Lung (tissue), 17 donors: ENCODE measurements at places on chromosomes 5 and 9.

- H3K36me3 ChIP-seq = peaks cover 18% of the 10 kb centered on the region
- peak; percentile 81 for DNase-seq
- H3K4me1 ChIP-seq = peaks cover 25% of the 10 kb centered on the region
- H3K4me3 ChIP-seq = no peak overlapping the region
- peak overlapping the region; percentile 34 for H3K27ac ChIP-seq
- H3K27me3 ChIP-seq = no peaks in the 10 kb centered on the region
Observed at GRCh38 chr5:150647275-150648251, 7.1 kb downstream of the SYNPO start.

DNA sequence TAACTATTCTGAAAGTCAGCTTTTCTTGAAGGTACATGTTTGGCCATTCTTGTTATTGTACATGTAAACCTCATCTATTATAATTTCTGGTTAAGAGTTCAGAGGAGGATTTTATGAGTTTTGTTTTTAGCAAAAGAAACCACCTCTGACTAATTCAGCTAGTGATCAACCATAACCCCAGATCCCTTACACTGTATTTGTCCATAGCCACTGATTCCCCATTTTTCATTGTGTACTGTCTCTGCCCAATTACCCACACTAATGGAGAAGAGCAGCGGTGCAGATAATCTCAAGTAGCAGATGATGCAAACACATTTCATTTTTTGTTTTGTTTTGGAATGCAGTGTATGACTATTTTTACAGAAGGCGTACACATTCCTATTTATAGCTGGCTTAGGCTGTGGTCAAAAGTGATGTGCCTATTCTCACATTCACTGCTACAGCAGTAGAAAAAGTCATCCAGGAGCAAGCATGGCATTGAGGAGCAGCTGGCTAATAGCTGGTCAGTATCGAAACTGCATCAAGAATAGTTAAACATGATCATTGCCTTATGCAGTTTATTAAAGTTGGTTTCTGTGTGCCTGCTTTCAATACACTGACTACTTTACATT lies 988.3 kb downstream of the DTWD2 start:
- H3K27ac ChIP-seq = no peak overlapping the region
- no peak overlapping the region for H3K4me3 ChIP-seq
- no peak for DNase-seq
- H3K36me3 ChIP-seq = no peaks in the 10 kb centered on the region
- H3K27me3 ChIP-seq = no peaks in the 10 kb centered on the region

DNA sequence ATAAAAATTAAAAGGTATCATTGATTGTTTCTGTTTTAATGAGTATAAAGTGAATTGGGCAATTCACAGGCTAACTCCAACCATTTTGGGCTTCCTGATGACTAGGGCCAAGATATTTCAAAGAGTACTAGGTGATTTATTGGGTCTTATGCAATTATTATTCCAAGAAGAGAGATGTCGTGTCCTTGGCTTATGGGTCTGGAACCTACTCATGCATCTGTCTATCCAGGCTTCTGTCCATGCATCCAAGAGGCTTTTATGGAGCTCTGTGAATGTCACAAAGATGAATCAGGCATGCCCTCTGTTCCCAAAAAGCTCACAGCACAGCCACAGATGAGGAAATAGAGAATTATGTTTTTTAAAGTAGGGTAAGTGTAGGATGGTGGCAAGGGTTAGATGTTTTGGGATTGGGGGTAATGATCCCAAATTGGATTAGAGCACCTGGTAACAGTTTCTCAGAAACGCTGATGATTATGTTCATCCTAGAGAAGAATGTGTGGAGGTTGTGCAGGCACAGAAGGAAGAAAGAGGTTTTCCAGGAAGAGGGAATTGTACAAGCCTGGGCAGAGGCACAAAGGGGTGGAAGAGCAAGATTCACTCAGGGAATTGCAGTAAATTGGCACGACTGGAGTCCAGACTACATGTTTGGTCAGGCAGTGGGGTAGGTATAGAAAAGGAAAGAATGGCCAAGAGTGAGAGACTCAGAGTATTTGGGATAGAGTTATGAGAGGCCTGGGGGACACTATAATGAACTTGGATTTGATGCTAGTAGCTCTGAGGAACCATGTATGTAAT lies 83.0 kb upstream of the TNC start:
- H3K27ac ChIP-seq = no peak overlapping the region
- peak; percentile 49 for DNase-seq
- no peaks in the 10 kb centered on the region for H3K27me3 ChIP-seq
- H3K36me3 ChIP-seq = no peaks in the 10 kb centered on the region

GRCh38 chr5:135088911-135089310 lies 54.9 kb upstream of the PITX1 start:
- no peaks in the 10 kb centered on the region for H3K4me1 ChIP-seq
- no peak overlapping the region for H3K27ac ChIP-seq
- DNase-seq = peak; percentile 0
- H3K36me3 ChIP-seq = no peaks in the 10 kb centered on the region
- H3K27me3 ChIP-seq = no peaks in the 10 kb centered on the region
- no peak overlapping the region for H3K4me3 ChIP-seq

DNA sequence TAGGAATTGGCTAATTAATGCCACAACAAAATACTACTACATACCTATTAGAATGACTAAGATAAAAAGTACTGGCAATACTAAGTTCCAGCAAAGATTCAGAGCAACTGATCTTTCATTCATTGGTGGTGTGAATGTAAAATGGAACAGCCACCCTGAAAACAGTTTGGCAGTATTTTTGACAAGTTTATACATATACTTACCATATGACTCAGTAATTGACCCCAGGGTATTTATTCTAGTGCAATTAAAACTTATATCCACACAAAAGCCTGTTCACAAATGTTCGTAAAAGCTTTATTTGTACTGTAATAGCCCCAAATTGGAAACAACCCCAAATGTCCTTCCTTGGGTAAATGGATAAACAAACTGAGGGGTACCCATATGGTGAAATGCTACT lies 270.8 kb upstream of the ACTBL2 start:
- H3K27me3 ChIP-seq = no peaks in the 10 kb centered on the region
- no peak for DNase-seq
- H3K27ac ChIP-seq = no peak overlapping the region
- H3K4me1 ChIP-seq = no peaks in the 10 kb centered on the region

GRCh38 chr9:134435550-134436378 lies 109.5 kb downstream of the RXRA start:
- H3K4me1 ChIP-seq = peaks cover 20% of the 10 kb centered on the region
- no peaks in the 10 kb centered on the region for H3K36me3 ChIP-seq
- H3K27ac ChIP-seq = no peak overlapping the region
- DNase-seq = peak; percentile 95
- no peaks in the 10 kb centered on the region for H3K27me3 ChIP-seq
- H3K4me3 ChIP-seq = no peak overlapping the region
